ENCODE measurements at places on chromosomes 3 and 15.

DNA sequence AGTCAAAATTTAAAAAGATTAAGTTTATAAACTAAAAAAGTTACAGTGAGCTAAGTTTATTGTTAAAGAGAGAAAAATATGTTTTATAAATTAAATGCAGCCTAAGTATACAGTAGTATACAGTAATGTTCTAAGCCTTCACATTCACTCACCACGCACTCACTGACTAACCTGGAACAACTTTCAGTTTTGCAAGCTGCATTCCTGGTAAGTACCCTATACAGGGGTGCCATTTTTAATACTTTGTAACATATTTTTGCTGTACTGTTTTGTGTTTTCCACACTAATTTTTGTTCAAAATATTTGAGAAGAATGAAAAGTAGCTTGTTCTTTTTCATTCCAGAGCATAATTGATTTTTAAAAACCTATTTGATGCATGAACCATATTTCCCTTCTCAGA, 524.9 kb downstream of the RBMS3 start:
- DNase-seq: no peak

DNA sequence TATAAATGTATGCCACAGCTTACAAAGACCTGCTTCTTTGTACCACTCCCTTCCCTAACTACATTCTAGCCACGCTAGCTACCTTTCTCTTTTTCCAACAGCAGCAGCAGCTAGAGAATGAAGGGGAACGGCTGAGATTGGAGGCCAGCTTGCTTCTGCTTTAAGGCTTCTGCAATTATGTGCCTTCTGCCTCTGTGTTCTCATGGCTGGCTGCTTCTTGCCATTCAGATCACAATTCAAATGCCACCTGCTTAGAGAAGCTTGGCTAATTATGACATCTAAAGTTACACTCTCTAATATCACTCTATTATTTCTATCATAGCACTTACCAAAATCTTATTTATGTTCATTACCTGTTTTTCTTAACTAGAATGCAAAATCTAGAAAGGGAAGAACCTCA, 95.2 kb downstream of the RYK start:
- DNase-seq: no peak

DNA sequence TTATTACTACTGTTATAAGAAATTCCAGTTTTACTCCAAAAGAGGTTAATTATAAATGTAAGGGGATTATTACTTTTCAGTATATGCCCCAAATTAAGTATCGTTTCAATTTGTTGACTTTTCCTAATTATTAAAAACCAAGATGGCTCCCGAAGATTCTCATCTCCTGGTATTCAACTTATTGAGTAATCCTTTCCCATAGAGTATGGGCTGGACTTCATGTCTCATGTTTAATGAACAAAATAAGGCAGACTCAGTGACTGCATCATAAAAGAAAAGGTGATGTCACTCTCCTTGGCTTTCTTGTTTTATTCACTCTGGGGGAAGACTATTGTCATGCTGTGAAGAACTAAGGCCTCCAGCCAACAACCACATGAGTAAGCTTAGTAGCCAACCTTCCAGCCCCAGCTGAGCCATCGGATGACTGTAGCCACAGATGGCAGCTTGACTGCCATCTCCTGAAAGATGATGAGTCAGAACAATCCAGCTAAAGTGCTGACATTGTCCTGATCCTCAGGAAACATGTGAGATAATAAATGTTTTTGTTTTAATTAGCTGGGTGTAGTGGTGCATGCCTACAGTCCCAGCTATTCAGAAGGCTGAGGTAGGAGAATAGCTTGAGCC, 17.3 kb downstream of the IGF2BP2 start:
- DNase-seq: peak; percentile 76

DNA sequence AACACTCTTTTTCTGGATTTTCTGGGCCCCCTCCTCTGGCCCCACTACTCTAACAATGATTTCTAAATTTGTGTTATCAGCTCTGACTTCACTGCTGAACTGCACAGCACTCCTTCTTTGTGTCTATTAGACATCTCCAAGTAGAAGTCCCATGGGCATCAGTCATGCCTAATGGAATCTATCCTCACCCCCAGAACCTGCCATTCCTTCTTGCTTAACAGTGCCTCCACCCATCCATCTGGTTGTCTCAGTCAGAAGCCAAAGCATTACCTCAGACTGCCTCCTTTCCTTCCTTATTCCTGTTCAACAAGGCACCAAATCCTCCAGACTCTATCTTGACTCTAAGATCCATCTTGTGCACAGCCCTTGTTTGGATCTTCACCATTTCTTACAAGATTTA, 36.2 kb downstream of the SSR3 start:
- DNase-seq: peak; percentile 40

DNA sequence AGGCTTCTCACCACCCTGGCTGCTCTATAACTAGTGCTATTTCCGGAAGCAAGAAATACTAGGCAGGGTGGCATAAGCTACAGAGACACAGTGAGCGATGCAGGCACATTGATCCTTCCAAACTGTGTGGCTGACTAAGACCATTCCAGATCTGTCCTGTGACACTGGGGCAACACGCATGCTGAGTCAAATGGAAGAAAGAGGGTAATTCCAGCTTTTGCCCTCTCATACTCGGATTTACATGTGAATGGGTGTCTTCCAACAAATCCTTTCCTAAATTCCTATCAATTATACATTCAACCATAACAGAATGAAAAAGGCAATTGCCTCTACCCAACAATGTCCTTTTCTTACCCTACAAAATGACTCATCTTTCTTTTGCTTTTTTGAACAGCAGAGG, 5.1 kb downstream of the FSIP1 start:
- no peak for DNase-seq

DNA sequence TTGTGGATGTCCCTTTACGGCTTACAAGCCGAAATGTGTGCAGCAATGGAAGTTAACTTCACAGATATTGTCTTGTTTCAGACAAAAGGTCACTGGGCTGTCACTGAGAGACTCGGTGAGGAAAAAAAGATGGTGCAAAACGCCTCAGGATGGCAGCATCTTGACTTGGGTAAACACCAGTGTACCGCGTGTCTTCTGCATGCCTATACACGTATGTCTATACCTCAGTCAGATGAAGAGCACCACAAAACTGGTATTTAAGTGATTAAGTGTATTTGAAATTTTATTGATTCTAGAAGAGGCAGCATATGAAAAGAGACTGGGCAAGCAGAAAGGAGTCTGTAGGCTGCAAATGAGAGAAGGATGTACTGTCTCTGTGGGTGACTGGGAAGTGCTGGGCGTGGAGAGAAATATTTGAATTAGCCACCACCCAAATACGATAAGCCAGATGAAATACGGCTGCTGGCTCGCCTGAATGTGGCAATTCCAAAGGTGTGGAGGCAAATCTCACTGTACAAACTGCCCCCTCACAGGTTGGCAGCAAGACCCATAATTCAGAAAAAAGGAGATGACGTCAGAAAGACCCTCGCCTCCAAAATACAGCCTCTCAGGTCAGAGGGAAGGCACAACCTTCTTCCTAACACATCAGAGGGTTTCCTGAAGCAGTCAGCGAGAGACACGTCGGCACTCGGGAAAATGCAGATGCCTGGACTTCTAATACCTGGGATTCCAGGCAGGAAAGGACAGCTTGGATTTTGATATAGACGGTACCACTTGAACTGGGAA, 53.4 kb upstream of the NEO1 start:
- no peak for DNase-seq

DNA sequence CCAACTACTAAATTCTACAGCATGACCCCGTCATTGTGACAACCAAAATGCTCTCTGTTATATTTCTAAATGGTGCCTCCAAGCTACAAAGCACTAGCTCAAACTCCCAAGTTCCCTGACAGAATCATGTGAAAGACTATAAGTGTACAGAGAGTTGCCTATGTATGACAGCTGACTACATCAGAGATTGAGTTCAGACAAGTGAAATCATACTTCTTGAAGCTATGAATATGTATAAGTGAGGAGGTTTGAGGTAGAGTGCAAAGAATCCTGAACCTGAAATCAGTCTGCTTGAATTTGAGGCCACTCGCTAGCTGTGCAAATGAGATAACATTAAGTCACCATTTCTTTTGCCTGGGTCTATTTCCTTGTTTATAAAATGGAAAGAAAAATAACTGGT, 63.9 kb upstream of the TP63 start:
- DNase-seq: no peak

- no peak for DNase-seq
Measured at GRCh38 chr3:13539671-13540070, 9.3 kb upstream of the FBLN2 start.

GRCh38 chr3:80533553-80533952, 765.8 kb upstream of the ROBO1 start:
- no peak for DNase-seq

DNA sequence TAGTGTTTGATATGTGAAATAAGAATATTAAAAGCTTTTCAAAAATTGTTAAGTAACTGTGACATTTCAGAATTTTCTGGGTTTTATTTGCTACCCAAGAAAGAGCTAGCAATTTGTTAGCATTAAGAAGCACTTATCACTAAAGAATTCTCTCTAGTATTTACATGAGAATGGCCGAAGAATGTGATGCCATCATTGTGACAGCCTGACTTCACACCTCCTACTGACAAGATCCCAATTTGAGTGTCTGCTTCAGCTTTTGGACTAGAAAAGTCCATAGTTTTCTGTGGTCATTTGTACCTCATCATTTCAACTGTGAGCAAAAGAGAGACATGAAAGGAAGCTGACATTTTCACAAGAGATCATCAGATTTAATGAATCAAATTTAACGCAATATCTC, 548.1 kb upstream of the AGTR1 start:
- no peak for DNase-seq

GRCh38 chr3:12483872-12484197, 445 bp upstream of the TSEN2 start:
- no peak for DNase-seq

DNA sequence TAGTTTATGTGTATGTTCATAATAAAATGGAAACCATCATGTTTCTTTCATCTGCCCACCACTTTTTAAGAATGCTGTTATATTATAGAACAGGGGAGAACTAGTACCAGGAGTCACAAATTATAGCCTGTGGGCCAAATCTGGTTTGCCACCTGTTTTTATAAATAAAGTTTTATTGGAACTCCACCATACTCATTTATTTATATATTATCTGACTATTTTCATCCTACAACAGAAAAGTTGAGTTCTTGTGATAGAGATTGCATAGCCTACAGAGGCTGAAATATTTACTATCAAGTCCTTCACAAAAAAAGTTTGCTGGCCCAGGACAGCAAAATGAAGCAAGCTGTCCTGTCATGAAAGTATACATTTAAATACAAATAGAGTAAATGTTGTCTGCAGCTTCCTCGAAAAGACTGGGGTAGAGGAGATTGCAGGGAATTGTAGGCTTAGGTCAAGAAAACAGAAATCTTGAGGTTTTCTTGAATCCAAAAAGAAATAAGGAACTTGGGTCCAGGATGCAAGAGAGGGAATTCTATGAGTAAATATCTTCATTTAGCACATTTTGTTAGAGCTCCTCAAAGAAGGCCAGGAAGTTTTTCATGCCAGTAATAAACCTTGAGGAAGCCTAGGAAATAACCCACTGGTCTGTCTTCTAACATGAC, 41.1 kb downstream of the FILIP1L start:
- no peak for DNase-seq

DNA sequence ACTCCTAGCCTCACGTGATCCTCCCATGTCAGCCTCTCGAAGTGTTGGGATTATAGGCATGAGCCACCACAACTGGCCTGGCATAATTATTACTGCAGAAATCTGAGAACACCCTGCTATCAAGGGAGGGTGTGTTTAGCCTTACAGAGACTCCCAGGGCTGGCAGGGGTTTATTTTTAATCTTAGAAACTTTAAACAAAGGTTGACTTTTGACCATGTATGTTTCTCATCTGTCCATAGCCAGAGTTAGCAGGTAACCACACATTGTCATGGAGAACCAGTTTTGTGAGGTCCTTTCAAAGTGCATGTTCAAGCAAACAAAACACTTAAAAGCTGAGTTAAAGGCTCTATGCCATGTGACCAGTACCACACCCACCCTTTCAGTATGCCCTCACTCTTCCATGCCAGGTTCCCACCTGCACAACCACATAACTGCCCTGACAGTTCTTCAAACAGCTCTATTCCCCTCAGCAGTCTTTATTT, 11.1 kb downstream of the SIAH2 start:
- peak; percentile 31 for DNase-seq

DNA sequence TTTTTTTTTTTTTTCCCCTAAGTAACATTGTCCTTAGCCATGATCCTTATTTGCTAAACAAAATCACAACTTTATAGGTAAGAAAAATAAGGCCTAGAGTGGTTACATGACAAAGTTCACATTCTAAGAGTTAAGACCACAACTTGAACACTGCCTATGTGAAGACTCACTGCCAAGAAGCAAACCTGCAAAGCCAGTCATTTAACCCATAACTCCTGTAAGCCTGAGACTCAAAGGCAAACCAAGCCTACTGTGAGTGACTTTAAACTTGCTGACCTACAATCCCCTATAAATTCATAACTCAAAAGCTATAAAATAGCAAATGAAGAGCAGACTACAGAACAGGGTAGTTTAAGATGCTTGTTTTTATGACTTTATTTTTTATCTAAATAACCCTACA, 12.9 kb upstream of the ANKRD28 start:
- DNase-seq: no peak

- no peak for DNase-seq
Measured at GRCh38 chr3:6326771-6327170, 534.1 kb upstream of the GRM7 start.

- peak; percentile 76 for DNase-seq
Measured at GRCh38 chr15:63332367-63333124, 49.1 kb downstream of the CA12 start.

- no peak for DNase-seq
Measured at GRCh38 chr3:136277634-136278033, 27.5 kb downstream of the PCCB start.

GRCh38 chr3:117708601-117709000, 999.0 kb downstream of the TUSC7 start:
- DNase-seq: no peak

GRCh38 chr15:61030451-61030850, 198.7 kb downstream of the RORA start:
- no peak for DNase-seq

- DNase-seq: no peak
Measured at GRCh38 chr3:12785096-12785495, 11.4 kb upstream of the CAND2 start.

DNA sequence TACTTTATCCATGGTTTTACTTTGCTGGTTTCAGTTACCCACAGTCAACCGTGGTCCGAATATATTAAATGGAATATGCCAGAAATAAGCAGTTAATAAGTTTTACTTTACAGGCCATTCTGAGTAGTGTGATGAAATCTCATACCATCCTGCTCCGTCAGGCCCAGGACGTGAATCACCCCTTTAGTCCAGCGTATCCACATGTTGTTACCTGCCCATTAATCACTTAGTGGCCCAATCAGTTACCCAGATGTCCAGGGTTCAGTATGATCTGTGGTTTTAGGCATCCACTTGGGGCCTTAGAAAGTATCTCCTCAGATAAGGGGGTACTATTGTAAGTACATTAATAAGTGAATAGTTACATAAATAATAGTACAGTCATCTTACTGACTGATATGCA, 88.0 kb downstream of the TTBK2 start:
- no peak for DNase-seq

GRCh38 chr3:48405343-48405881, 24.5 kb downstream of the PLXNB1 start:
- no peak for DNase-seq

- no peak for DNase-seq
Measured at GRCh38 chr3:20604659-20605058, 418.7 kb upstream of the SGO1 start.

Data from A673 (cell line).